ENCODE measurements at places on chromosomes 5 and 9. TPM values are rescaled to one million over a fixed set of nuclear protein-coding genes. Genes with fewer than 3 reads are reported as not detected.

DNA sequence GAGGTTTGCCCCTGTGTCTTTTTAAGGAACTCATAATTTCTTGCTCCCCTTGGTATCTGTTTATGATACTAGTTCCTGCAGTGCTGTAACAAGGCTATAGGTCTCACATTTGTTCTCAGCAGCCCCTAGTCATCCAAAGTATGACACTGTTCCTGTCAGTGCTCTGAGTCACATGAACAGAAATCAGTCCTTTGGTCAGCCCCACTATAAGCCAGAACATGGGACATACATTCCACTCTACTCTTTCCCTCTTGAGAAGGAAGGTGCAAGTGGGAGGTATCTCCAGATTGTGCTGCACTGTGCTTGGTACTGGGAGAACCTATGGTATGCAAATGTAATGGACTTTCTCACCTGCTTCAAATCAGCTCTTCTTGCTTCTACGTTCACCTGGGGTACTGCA lies 87.0 kb downstream of the IARS1 start:
- DNase-seq = no peak

DNA sequence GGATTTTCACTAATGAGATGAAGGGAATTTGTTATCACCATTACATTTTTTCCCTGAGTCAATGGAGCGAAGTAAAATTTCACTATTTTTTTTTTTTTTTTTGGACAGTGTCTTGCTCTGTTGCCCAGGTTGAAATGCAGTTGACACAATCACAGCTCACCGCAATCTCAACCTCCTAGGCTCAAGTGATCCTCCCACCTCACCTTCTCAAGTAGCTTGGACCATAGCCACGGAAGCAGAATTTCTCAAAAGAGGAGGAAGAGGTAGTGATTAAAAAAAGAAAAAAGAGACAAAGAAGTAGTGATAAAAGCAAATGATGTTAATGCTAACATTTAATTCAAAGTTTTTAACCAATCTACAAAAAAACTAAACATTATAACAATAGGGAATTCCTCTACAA lies 29.8 kb downstream of the ELP1 start:
- no peak for DNase-seq

GRCh38 chr5:176446884-176447590 lies 1.1 kb upstream of the FAF2 start:
- DNase-seq = peak; percentile 5

PCDHGA4 gene
- 11.7 TPM for total RNA-seq

DNA sequence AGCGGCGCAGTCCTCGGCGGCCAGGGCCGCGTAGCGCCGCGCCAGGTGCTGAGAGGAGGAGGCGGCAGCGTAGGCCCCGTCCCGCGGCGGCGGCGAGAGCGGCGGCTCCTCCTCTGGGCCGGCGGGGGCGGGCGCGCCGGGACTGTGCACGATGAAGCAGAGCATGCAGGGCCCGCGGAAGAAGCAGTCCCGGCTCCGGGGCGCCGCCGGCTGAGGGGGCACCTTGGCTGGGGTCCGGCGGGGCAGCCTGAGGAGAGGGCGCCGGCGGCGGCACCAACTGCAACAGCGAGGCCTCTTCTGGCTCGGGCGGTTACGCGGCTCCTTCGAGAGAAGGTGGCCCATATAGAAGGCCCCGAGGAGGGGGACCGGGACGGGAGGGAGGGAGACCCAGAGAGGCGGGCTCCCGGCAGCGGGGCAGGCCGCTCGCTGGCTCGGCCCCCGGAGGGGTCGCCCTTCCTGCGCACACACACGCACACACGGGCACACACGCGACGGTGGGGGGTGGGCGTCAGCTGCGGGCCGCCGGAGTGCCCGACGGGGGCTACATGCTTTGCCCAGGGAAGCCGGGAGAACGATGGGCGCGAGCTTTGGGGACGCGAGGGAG lies 446 bp downstream of the FBXL17 start:
- peak; percentile 57 for DNase-seq

- DNase-seq = no peak
These were observed 12.9 kb upstream of the MSMP start for GRCh38 chr9:35766997-35767396.

GRCh38 chr5:65125591-65126541 lies 355.9 kb downstream of the ADAMTS6 start:
- DNase-seq = no peak

PRR16 gene
- total RNA-seq = 5.1 TPM

- no peak for DNase-seq
These were observed 374.2 kb upstream of the IRX1 start for GRCh38 chr5:3221432-3221831.

CSF2 gene
- total RNA-seq = not detected

DNA sequence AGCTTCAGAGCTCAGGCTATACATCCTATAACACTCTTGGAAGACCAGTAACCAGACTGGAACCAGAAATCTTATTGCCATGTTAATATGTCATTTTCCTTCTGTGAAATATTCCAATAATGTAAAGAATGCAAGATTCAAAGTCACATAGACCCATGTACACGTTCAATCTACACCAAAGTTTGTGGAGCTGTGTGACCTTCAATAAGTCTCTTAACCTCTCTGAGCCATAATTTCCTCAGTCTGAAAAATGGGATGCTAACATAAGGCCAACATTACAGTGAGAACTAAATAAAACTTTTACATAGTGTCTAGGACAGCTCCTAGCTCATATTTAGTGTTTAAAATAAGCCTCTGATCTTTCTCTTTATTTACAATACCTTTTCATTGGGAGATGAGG lies 70.4 kb downstream of the ARRDC3 start:
- no peak for DNase-seq

DNA sequence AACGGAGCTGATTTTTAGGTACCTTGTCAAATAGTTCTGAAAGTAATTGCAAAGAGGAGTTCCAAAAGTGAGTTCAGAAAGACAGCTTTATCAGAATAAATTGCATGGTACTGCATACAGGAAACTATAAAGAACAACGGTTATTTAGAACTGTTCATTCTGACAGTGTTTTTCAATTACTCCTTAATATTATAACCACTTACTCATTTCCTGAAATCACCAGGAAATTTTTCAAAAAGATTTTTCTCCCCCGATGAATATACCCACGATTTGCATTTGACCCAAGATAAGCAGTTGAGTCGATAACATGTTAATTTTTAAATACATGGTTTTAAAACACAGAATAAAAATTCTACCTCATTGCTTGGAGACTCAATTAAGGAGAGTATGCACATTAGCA lies 9.4 kb downstream of the DOCK8 start:
- DNase-seq = no peak

GRCh38 chr9:124040935-124041816 lies 29.6 kb downstream of the LHX2 start:
- no peak for DNase-seq

CTXN3 gene
- not detected for total RNA-seq

DNA sequence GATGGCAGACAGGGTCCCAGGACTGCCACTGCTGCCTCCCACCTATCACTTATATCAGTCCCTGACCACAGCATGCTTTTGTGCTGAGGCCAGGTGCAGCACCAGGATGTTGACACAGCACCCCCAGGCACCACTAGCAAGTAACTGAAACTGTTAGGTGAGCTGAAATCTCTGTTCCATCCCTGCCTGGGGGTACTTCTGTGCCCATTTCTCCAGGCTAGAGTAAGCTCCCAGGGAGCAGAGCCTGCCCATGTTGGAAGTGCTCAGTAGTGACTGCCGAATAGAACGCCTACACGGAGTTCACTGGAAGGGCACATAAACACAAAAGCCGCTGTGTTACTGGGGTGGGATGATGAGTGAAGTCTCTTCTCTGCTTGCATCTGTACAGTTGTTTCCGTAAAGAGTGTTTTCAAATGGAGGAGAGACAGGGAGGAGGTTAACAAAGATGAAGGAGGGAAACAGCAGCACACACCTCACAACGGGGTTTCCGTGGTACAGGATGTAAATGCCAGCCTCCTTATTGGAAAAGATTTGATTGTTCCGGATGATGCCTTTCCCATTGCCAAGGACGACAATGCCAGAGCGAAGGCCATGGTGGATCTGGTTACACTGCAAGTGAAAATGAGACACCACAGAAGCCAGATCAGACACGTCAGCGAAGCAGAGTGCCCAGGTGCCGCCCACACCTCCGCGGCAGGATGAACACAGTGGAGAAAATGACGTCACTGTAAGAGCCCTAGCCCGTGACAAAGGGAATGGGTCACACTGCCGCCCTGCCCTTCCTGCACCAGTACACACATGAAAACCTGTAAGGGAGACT lies 43.1 kb downstream of the POLR1E start:
- no peak for DNase-seq

- no peak for DNase-seq
These were observed 123.4 kb downstream of the ARL15 start for GRCh38 chr5:54186912-54187445.

SLCO4C1 gene
- total RNA-seq = not detected

GRCh38 chr5:2178071-2178477 lies 295.3 kb upstream of the IRX4 start:
- no peak for DNase-seq

SEMA5A gene
- 58.4 TPM for total RNA-seq

GRCh38 chr5:94853120-94853519 lies 234.7 kb downstream of the SLF1 start:
- DNase-seq = no peak

DNA sequence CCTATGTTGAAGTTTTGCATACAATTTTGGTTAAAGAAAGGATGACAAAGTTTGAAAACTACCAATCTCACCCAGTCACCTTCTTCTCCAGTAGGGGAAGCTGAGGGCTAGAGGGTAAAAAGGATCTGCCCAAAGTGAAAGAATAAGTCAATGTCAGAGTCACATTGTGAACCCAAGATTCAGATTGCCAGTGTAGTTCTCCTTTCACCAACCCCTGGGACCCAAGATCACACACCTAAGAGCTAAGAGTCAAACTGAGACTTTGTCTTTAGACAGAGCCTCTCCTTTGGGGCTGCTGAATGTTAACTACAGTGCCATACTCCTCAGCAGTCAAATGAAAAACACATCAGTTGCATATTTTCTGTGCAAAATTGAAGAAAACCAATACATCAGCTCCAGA lies 210.6 kb downstream of the ATP10B start:
- no peak for DNase-seq

TAS2R1 gene
- total RNA-seq = not detected

GRCh38 chr5:149730620-149731331 lies 666 bp downstream of the PPARGC1B start:
- no peak for DNase-seq

- no peak for DNase-seq
These were observed 2180.4 kb upstream of the WWC1 start for GRCh38 chr5:166111021-166111420.

GRCh38 chr5:111401906-111402305 lies 110.4 kb downstream of the STARD4 start:
- DNase-seq = no peak

SMU1 gene
- 15.9 TPM for total RNA-seq

GRCh38 chr9:135689011-135689410 lies 10.3 kb downstream of the SOHLH1 start:
- no peak for DNase-seq

PGM5 gene
- total RNA-seq = 29.1 TPM

PCDHAC1 gene
- total RNA-seq = 2.8 TPM

GRCh38 chr9:114899461-114899860 lies 30.9 kb downstream of the TNFSF8 start:
- no peak for DNase-seq

HTR4 gene
- total RNA-seq = not detected

DNA sequence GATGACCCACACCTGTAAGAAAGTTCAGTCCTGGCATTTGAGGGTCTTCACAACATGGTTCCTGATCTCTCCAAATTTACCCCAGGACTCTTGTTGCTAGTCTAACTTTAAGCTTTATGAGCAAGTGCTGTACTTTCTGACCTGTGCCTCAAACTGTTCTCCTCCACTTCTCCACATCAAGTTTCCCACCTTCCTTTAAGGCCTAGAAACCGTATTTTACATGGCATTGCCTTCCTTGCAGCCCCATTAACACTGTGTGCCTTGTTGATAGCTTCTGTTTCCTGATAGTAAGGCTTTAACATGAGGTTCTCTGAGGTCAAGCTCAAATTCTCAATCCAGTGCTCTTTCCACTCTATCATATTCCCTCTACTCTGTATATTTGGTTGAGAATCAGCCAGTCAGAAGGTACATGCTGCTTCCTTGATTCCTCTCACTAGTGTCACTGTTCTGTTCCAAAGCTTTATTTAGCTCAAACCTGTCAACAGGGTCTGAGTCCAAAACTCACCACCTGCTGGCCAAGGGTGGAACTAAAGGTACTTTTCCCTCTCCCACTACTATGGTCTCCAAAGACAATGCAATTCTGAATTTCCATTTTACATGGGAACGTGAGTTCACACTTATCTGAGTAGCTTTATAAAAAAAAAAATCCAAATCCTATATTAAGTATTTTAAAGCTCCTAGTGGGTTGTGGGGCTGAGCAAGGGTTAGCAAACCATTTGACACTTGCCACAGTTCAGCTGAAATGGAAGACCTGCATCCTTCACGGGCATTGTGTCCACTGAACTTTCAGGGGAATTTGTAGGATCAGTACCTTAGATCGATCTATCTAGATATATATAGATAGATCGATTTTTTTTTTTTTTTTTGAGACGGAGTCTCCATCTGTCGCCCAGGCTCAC lies 21.1 kb downstream of the VCP start:
- no peak for DNase-seq

- no peak for DNase-seq
These were observed 5.6 kb downstream of the MEIKIN start for GRCh38 chr5:131939690-131940345.

DNA sequence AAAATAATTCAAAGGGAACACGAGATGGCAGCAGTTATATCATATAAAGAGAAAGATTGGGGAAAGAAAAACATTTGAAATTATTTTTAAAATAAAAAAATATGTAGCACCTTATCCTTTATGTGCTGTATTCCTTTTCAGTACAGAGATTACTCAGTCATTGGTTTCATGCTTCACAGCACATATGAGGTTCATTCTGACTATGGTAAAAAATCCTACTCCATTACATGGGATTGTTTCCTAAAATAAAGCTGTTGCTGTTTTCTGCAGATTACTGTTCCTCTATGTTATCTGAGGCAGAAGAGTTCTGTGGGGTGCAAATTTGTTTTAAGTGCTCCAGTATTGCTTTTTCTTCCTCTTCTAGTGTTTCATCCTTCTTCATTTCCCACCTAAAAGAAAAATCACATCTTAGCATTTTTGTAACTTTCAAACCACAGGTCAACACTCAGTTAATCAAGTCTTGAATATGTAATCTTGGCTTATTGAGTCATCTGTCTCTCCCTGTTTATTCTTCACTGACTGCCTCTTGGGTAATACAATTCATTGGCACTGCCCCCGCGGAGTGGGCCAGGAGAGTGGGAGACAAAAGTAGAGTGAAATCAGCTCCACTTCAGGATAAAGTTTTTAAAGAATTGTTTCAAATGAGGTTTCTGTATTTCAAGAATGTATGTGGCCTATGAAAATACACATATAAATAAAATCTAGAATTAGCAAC lies 412.5 kb upstream of the POU5F2 start:
- no peak for DNase-seq

DNA sequence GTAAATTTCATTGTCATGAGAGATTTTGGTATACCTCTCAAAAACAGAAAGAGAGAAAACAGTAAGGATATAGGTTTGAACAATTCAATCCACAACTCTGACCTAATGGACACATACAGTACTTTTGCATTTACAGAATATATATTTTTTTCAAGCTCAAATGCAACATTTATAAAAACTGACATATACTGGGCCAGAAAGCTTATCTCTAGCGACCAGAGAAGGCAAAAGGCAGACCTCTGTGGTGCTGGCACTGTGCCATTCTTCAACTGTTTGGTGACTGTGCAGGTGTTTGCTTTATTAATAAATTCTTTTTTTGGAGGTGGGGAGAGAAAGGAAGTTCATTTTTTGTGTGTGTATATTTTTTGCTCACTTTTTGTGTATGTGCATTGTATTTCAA lies 6.0 kb upstream of the PLAC8L1 start:
- no peak for DNase-seq

GRCh38 chr5:133985540-133986180 lies 17.2 kb upstream of the C5orf15 start:
- DNase-seq = no peak

GRCh38 chr9:133978226-133978898 lies 13.8 kb downstream of the VAV2 start:
- DNase-seq = no peak
